Stimulated activated naive B cell treated with anti-CD40 and anti-IgM and Interleukin-4, amounts not matched to agents 10 μg/mL and 1 μg/mL and 100 μg/mL, for 72 hours (primary cell): ENCODE measurements at places on chromosomes 16 and 17.

GRCh38 chr16:88197481-88198456, 185.0 kb upstream of the ZNF469 start:
- peaks cover under 1% of the 10 kb centered on the region for H3K36me3 ChIP-seq
- H3K4me1 ChIP-seq: peaks cover 11% of the 10 kb centered on the region
- no peak for DNase-seq

- H3K27ac ChIP-seq: no peak overlapping the region
- H3K4me3 ChIP-seq: no peak overlapping the region
- no peak for DNase-seq
- H3K36me3 ChIP-seq: peaks cover 14% of the 10 kb centered on the region
Observed at GRCh38 chr16:19071811-19072777, 4.7 kb downstream of the COQ7 start.

DNA sequence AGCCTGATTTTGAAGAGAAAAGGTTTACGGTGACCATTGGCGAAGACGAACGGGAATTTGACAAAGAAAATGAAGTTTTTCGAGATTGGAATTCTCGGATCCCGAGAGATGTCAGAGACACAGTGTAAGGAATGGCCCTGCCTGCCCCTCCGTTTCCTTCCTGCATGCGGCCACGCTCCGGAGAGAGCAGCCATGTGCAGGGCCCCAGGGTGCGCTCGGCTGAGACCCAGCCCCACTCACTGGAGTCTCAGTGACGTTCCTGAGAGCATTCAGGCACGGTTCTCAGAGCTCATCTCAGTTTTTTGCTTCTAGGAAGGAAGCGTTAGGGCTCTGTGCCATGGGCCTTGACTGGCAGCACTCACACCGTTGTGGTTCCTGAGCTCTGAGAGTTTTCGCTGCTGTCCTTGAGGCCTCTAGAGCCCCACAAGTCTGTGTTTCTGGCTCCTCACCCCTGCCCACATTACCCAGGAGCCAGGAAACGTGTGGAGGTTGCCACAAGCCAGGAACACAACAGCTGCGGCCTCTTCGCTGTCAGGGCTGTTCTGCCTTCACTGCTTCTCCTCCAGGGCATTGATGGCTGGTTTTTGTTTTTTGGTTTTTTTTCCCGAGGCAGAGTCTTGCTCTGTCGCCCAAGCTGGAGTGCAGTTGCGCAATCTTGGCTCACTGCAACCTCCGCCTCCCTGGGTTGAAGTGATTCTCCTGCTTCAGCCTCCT, 29.8 kb downstream of the ZC3H18 start:
- peaks cover 20% of the 10 kb centered on the region for H3K4me1 ChIP-seq
- no peak overlapping the region for H3K4me3 ChIP-seq

- no peak overlapping the region for H3K4me3 ChIP-seq
- H3K36me3 ChIP-seq: peaks cover 14% of the 10 kb centered on the region
- no peaks in the 10 kb centered on the region for H3K27me3 ChIP-seq
- DNase-seq: no peak
Observed at GRCh38 chr17:60817192-60817591, 139.5 kb downstream of the BCAS3 start.

GRCh38 chr17:62096401-62096670, 31.3 kb upstream of the MED13 start:
- no peaks in the 10 kb centered on the region for H3K36me3 ChIP-seq
- no peaks in the 10 kb centered on the region for H3K27me3 ChIP-seq
- H3K27ac ChIP-seq: no peak overlapping the region
- H3K4me1 ChIP-seq: peaks cover 57% of the 10 kb centered on the region
- no peak for DNase-seq
- H3K4me3 ChIP-seq: no peak overlapping the region

GRCh38 chr17:64291268-64291851, 28.3 kb upstream of the TEX2 start:
- DNase-seq: no peak
- no peak overlapping the region for H3K4me3 ChIP-seq
- peaks cover 5% of the 10 kb centered on the region for H3K4me1 ChIP-seq
- no peak overlapping the region for H3K27ac ChIP-seq
- H3K36me3 ChIP-seq: peaks cover 15% of the 10 kb centered on the region

DNA sequence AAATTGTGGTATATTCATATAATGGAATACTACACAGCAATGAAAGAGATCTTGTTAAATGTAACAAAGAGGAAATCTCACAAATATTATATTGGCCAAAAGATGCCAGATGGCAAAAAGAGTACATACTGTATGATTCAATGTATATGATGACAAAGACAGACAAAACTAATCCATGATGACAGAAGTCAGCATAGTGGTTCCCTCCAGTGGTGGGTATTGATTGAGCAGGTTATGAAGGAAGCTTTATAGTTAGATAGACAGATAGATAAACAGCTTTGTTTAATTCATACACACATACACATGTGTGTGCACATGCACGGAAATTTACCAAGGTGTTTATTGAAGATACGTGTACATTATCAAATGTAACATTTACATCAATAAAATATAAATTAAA, 74.4 kb upstream of the SMIM36 start:
- H3K27ac ChIP-seq: no peak overlapping the region
- no peak for DNase-seq
- no peaks in the 10 kb centered on the region for H3K4me1 ChIP-seq
- no peaks in the 10 kb centered on the region for H3K27me3 ChIP-seq
- H3K36me3 ChIP-seq: no peaks in the 10 kb centered on the region

DNA sequence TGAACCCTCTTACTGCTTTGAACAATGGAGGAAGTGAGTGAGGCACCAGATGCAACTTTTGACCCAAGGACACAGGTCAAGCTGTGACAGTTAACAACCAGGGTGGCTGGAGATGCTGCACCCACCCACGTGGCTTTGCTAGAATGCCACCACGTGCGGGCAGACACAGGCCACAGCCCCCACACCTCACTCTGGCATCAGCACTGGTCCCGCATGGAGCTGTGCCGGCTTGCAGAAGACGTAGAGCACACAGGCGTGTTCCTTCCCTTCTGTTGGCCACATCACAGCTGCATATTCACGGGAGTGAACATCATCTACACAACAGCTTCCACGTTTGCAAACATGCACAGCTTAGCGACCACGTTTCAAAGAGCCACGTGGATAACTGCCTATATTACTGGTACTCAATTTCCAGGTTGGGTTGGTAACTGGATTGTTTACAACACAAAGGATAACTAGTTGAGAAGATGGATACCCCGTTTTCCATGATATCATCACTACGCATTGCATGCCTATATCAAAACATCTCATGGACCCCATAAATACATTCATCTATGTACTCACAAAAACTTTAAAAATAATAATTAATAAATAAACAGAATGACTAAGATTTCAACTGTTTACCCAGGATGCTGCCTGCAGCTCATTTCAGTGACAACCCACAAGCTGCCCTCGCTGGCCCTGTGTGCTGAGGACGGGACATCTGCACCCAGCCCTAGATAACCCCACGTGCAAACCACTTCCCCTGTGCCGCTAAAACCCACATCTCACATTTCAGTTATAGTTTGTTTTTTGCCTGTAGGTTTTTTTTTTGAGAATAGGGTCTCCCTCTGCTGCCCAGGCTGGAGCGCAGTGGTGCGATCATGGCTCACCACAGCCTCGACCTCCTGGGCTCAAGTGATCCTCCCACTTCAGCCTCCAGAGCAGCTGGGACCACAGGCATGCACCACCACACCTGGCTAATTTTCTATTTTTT, 132.0 kb downstream of the ANKRD11 start:
- no peaks in the 10 kb centered on the region for H3K27me3 ChIP-seq
- H3K27ac ChIP-seq: peak overlapping the region; percentile 56

DNA sequence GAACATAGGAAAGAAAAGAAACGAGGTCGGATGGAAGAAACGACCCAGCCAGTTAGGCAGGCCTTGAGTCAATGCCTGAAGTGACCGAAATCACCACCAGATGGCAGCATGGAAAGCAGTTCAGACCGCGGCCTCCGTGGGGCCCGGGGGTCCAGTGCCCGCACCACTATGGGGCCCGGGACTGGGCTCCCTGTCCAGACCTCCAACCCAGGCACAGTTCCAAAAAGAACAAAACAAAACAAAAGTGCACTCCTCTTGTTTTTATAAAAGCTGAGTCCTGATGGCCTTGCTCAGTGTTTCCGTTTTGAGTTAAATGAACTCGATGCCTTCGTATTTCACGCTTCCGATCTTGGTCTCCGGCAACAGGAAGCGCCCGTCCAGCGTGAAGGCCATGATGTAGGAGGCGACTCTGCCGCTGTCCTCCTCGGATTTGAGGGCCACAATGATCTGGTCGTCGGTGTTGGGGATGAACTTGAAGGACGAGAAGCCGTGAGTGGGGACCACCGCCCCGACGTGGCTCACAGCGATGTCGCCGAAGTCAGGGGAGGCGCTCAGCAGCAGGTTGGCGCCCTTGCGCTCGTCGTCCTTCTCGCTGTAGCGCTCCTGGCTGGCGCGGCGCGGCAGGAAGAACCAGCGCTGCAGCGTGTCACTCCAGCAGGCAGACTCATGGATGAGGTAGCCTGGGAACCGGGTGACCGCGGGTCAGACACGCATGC, 13.7 kb upstream of the LGALS3BP start:
- H3K27ac ChIP-seq: no peak overlapping the region
- H3K27me3 ChIP-seq: no peaks in the 10 kb centered on the region
- DNase-seq: no peak
- H3K4me1 ChIP-seq: peaks cover 3% of the 10 kb centered on the region
- H3K4me3 ChIP-seq: no peak overlapping the region

DNA sequence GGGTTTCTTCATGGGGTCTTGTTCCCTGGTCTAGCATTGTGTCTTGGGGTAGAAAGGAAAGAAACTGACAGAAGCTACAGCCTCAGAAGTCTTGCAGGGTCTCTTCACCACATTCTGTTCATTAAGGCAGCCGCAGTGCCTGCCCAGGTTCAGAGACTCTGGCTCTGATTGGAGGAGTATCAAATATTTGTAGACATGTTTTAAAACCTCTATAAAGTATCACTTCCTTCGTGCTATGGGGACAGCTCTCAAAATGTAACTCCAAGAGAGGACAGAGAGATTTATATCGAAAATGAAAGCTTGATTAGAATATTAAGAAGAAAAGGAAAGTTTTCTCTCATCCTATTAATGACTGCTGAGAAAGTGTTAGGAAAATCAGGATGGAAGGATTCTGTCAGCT, 107.0 kb upstream of the CACNG3 start:
- H3K36me3 ChIP-seq: peaks cover 34% of the 10 kb centered on the region
- H3K4me3 ChIP-seq: no peak overlapping the region
- H3K27ac ChIP-seq: peak overlapping the region; percentile 28
- H3K4me1 ChIP-seq: peaks cover 9% of the 10 kb centered on the region
- DNase-seq: no peak

DNA sequence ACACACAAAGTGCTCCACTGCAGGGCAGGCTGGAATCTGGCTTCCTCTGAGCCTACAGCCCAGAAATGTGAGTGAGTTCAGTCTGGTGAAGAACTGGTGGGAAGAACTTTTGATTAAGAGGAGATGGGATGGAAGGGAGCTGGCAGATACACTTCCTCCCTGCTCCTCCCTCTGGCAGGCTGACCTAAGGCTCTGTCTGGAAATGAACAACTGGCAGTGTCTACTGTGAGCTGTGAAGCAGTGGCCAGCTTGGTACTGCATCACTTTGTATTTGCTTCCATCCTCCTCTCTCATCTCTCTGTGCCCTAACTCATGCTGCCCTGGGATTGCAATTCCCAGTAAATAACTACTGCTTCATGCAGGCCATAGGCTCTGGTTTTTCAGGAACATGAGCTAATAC, 45.6 kb downstream of the MAF start:
- H3K27me3 ChIP-seq: peaks cover 27% of the 10 kb centered on the region
- H3K36me3 ChIP-seq: no peaks in the 10 kb centered on the region
- no peak for DNase-seq
- no peak overlapping the region for H3K27ac ChIP-seq
- H3K4me3 ChIP-seq: no peak overlapping the region

- H3K36me3 ChIP-seq: no peaks in the 10 kb centered on the region
- H3K27ac ChIP-seq: no peak overlapping the region
- H3K4me1 ChIP-seq: no peaks in the 10 kb centered on the region
- DNase-seq: no peak
- no peak overlapping the region for H3K4me3 ChIP-seq
Observed at GRCh38 chr17:60993497-60993896, 315.8 kb downstream of the BCAS3 start.

GRCh38 chr16:22912654-22913053, 98.7 kb downstream of the HS3ST2 start:
- peaks cover 12% of the 10 kb centered on the region for H3K27me3 ChIP-seq
- no peak overlapping the region for H3K4me3 ChIP-seq
- no peaks in the 10 kb centered on the region for H3K4me1 ChIP-seq
- no peak for DNase-seq
- no peaks in the 10 kb centered on the region for H3K36me3 ChIP-seq

DNA sequence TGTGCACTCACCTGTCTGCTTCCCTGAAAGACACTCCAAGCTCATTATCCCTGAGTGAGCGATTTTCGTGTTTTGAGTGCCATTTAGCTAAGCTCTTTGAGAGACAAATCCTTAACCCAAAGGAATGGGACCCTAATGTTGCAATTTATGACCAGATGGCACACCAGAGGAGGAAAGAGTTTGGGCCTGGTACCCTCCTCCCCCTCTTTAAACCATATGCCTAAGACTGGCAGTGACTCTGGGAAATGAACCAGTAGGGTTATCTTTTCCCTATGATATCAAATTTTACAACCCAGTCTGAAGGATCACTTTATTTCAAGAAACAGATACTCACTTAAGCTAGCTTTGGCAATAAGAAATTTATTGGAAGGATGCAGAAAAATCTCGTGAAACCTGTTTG, 550.4 kb downstream of the TOX3 start:
- no peak for DNase-seq
- H3K27ac ChIP-seq: no peak overlapping the region
- no peaks in the 10 kb centered on the region for H3K36me3 ChIP-seq
- H3K27me3 ChIP-seq: no peaks in the 10 kb centered on the region
